ENCODE measurements at places on chromosomes 12 and 14.

GRCh38 chr12:53954694-53955035 lies at the start of gene HOXC12:
Gene HOXC12, plus strand, starts transcription at chr12:53954903. Its CDS starts 27 bp downstream, at chr12:53954930.
- no peak for DNase-seq

DNA sequence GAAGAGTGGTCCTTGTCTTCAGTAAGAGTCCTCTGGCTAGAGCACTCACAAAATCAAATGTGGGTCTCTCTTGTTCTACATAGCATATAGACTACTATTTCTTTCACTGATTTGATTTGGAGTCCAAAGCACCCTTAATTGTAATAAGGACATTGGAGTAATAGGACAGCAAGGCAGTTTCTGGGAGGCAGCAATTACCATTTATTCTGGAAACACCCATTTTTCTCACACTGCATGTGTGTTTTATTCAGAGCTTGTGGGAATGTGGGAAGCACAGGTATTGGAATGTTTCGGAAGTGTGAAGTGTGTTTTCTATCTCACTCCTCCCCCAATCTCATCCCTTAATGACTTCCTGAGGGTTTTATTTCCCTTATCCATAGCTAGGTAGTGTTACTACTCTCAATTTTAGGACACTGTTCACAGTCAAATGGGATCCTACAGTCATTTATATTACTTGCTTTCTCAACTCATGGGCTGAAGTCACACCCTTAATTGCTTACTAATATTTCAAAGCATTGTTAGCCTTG lies 20.2 kb downstream of the PCBP2 start:
- no peak for DNase-seq

- DNase-seq, result no peak
Observed at GRCh38 chr14:101147848-101148247, 244.3 kb upstream of the RTL1 start.

GRCh38 chr14:59004012-59004411 lies 184.5 kb upstream of the DAAM1 start:
- no peak for DNase-seq

DNA sequence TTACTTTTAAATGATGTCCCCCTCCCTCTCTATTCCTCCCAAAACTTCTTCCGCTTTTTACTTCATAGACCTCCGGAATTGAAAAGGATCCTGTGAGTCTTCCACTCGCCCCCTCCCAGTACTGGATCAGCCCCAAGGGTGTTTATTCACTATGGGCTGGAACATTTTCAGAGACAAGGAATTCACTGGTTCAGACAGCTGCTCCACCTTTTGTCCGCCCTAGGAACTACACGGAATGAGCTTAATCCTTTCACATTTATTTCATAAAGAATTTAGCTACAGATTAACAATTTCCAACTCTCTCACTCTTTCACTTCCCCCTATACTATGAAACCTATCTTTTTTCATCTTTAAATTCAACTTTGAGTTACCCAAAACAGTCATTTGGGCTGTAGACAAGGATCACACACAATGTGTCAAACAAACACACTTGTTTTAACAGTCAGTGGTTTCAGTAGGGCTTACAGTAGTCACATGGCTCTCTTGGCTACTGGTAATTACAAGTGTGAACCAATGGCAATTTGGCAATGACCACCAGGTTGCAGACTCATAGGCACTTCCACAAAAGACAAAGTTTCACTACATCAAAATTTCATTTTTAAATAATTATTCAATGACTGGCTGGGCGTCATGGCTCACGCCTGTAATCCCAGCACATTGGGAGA lies 20.6 kb downstream of the CNIH1 start:
- DNase-seq, result no peak

- no peak for DNase-seq
Observed at GRCh38 chr14:47626151-47627035, 49.0 kb downstream of the MDGA2 start.

DNA sequence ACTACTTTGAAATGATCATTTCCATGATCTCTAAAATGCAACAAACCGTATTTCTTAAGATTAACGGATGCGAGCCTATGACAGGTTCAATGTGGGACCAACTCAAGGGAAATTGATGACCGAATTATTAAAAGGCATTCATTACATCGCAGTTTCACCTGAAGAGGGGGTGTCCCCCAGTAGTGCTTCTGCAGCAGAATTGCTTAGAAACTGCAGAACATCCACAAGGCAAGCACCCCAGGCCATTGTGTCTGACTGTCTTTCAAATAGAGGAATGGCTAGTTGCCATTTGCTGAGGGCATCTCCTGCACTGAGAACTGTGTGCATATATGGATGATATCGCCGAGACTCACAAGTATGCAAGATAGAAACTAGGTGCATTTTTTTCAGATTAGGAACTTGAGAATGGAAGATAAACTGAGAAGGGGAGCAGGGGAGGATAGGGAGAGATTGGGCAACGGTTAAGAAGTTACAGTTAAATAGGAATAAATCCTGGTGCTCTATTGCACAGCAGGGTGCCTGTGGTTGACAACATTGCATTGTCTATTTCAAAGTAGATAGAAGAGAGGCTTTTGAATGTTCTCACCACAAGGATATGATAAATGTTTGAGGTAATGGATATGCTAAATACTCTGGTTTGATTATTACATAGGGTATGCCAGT lies 234.3 kb upstream of the PLEKHG7 start:
- DNase-seq, result no peak

DNA sequence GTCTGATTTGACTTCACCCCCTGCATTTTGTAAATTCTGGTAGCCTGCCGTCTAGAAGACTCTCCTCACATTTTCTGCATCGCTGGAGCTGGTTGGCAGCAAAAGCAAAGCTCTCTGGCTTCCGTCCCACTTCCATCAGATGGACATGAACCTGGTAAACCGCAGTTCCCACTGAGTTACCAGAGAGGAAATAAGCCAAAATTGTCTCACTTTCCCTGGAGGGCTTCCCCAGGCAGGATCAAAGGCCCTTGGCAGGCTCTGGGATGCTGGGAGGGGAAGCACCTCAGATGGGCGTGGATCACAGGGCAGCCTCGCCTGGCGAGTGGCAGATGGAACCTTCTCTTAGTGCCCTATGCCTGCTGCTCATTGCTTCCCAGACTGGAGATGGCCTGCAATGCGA lies 243.5 kb downstream of the TMEM132C start:
- DNase-seq, result no peak

GRCh38 chr12:108853426-108853825 lies 4.0 kb downstream of the SSH1 start:
- DNase-seq, result no peak

All from esophagus squamous epithelium (tissue), 5 donors.